ENCODE measurements at places on chromosomes 7 and 10.

GRCh38 chr7:82021036-82021435 lies 251.2 kb upstream of the HGF start:
- no peak for DNase-seq

GRCh38 chr10:5447611-5448071 lies 35.3 kb downstream of the NET1 start:
- no peak for DNase-seq

DNA sequence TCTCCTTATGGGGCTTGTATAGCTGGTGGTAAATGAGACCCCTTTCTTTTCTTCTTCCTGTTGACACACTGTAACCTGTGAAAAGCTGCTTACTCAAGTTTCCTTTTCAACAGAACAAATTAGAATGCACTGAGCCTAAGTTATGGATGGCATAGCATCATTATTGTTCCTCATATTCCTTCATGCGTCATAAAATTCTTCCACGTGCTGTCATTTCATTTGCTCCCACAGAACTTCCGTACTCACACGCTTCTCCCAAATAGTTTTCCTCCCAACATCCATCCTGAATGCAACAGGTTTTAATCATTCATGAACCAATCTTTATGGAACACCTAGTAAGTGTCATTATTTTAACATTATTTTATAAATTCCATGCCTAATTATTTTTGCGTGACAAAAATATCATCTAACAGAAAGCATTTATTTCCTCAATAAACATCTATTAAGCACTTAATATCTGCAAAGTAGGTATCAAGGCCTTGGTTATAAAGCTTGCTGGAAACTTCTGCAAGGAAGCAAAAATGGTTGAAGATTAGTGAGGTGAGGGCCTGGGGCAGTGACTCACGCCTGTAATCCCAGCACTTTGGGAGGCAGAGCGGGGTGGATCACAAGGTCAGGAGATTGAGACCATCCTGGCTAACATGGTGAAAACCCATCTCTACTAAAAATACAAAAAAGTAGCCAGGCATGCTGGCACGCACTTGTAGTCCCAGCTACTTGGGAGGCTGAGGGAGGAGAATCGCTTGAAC lies 18.9 kb upstream of the SEPTIN7 start:
- DNase-seq: no peak

- DNase-seq: no peak
These were observed 117.8 kb downstream of the TRRAP start for GRCh38 chr7:98996150-98996552.

GRCh38 chr7:29146057-29146706 lies at the start of gene CPVL:
TSS of gene CPVL (minus strand) at chr7:29146537. CDS start at chr7:29121061, 25,476 bp downstream.
- DNase-seq: no peak

DNA sequence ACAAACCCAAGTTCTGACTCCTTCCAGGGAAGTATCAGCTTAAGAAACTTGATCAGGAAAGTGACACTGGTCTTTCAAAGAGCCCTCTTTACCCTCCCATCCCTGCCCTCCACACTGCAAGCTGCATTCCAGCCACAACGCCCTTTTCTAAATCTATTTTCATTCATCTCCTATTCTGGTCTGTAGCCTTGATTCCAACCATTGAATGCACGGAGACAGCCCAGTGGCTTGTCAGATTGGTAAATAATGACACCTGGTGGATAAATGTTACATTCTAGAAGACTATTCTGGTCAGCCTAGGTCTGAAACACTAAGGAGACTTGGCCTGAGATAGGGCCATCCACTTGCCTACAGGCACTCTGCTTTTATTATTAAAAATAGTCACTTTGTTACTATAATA lies 20.9 kb downstream of the MORN4 start:
- peak; percentile 50 for DNase-seq

DNA sequence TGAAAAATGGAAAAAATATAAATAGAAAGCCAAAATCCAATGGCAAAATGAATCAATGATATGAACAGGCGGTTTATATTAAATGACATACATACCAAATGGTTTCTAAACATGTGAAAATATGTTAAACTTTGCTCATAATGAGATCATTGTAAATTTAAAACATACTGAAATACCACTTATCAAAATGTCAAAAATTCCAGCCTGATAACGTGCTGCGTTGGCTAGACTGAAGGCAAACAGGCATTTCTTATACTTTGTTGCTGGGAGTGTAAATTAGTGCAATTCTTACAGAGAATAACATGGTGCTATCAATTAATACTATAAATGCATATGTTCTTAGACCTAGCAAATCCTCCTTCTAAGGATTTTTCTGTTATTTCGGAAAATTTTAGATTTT lies 225.8 kb upstream of the FAM3C start:
- DNase-seq: no peak

- peak; percentile 77 for DNase-seq
These were observed 26.2 kb upstream of the EXOC6 start for GRCh38 chr10:92822060-92822634.

GRCh38 chr10:112338957-112339356 lies 35.0 kb upstream of the ACSL5 start:
- no peak for DNase-seq
